Nephron progenitor cell (in vitro differentiated cells): ENCODE measurements at places on chromosomes 13 and 19.

GRCh38 chr19:33686262-33686661 lies 64.5 kb downstream of the CHST8 start:
- no peak for DNase-seq
- peaks cover 58% of the 10 kb centered on the region for H3K27me3 ChIP-seq
- H3K4me3 ChIP-seq: no peak overlapping the region

DNA sequence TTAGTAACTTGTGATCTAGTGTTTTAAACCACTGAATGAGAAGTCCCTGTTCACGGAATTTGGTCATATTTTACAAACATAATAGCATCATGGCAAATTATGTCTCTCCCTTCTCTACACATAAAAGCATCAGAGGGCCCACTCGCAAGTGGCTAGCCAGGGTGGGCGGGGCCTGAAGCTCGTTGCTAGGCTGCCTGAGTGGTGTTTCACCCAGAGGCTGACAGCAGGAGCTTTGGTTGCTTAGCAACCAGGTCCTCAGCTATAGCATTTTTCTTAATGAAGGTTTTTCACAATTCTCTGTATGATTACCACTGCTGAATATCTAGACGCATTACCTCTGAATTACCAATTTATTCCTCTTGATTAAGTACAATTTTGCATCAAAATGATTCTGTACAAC lies 126.5 kb downstream of the NALCN start:
- no peaks in the 10 kb centered on the region for H3K4me1 ChIP-seq
- no peak overlapping the region for H3K27ac ChIP-seq
- DNase-seq: peak; percentile 80
- no peak overlapping the region for H3K4me3 ChIP-seq
- H3K27me3 ChIP-seq: peaks cover 3% of the 10 kb centered on the region
- no peaks in the 10 kb centered on the region for H3K36me3 ChIP-seq

GRCh38 chr13:31756346-31756745 lies 17.0 kb downstream of the RXFP2 start:
- no peak for DNase-seq
- peaks cover 19% of the 10 kb centered on the region for H3K4me1 ChIP-seq
- H3K27me3 ChIP-seq: peaks cover 15% of the 10 kb centered on the region
- no peaks in the 10 kb centered on the region for H3K36me3 ChIP-seq

- no peak overlapping the region for H3K4me3 ChIP-seq
- H3K27me3 ChIP-seq: no peaks in the 10 kb centered on the region
- no peak for DNase-seq
These were observed 30.8 kb upstream of the RFC3 start for GRCh38 chr13:33787051-33787591.

- no peak overlapping the region for H3K4me3 ChIP-seq
- peaks cover 6% of the 10 kb centered on the region for H3K36me3 ChIP-seq
- peaks cover 13% of the 10 kb centered on the region for H3K4me1 ChIP-seq
- H3K27ac ChIP-seq: no peak overlapping the region
- peaks cover 35% of the 10 kb centered on the region for H3K27me3 ChIP-seq
These were observed 7.1 kb downstream of the ARHGAP45 start for GRCh38 chr19:1073956-1074517.

DNA sequence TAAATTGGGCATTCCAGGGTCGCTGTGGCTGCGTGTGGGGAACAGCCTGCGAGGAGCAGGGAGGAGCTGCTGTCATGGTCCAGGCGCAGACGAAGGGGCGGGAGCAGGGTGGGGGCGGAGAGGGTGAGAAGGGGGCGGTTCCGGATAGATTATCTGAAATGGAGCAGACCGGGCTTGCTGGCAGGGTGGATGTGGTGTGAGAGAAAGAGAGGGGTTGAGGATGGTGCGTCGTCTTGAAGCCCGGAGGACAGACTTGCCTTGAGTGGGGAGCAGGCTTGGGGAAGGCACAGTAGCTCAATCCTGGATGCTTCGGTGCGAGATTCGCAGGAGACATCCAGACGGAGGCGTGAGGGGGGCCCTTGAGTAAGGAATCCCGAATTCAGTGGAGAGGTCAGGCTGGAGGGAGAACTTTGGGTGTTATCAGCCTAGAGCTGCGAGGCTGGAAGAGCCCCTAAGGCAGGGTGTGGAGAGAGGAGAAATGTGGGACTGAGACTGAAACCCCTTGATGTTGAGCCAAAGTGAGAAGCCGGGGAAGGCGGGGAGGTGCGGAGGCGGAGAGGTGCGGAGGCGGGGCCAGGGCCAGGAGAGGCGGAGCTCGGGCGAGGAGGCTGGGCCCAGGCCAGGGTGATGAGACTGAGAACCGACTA lies 40.6 kb downstream of the DPF1 start:
- H3K4me3 ChIP-seq: peak overlapping the region; percentile 75
- H3K27ac ChIP-seq: peak overlapping the region; percentile 86
- H3K27me3 ChIP-seq: peaks cover 2% of the 10 kb centered on the region
- H3K4me1 ChIP-seq: peaks cover 43% of the 10 kb centered on the region
- peak; percentile 80 for DNase-seq

DNA sequence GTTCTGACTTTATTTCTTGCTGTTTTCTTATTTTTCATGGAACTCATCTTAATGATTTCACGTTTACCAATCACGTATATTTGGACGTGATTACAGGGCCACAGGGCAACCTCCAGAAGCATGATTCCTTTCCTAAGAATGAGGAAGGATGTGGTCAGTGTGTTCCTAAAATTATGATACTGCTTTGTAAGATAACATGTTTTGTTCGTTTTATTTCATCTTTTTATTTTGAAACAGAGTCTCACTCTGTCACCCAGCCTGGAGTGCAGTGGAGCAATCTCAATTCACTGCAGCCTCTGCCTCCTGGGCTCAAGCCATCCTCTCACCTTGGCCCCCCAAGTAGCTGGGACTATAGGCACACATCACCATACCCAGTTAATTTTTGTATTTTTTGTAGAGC lies 24.8 kb upstream of the LAIR1 start:
- peaks cover 59% of the 10 kb centered on the region for H3K27me3 ChIP-seq
- no peak overlapping the region for H3K27ac ChIP-seq
- no peak for DNase-seq
- no peak overlapping the region for H3K4me3 ChIP-seq

DNA sequence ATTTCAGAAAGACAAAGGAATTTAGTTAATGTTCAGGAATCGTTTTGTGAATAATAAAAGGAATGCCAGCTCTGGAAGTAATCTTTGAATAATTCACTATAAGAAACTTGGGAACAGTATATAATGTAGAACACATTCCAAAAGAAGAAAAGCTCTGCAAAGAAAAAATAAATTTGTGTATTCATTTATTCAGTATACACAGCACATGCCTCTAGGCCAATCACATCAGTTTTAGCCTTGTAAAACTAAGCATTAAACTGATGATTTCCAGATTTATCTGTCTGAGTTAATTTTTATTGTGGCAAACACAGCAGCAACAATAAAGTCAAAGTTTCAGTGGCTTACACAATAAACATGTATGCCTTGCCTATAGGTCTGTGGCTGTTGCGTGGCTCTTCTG lies 5.7 kb upstream of the RXFP2 start:
- DNase-seq: no peak
- H3K27me3 ChIP-seq: peaks cover 9% of the 10 kb centered on the region
- peaks cover 11% of the 10 kb centered on the region for H3K4me1 ChIP-seq
- H3K36me3 ChIP-seq: no peaks in the 10 kb centered on the region

DNA sequence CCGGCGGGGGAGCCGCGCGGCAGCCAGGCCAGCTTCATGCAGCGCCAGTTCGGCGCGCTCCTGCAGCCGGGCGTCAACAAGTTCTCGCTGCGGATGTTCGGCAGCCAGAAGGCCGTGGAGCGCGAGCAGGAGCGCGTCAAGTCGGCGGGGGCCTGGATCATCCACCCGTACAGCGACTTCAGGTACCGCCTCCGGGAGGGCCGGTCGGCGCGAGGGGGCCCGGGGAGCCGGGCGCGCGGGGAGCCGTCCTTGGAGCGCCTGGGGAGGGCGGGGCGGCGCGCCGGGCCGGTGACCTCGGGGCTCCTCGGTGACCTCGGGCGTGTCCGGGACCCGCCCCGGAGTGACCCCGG lies 690 bp downstream of the HCN2 start:
- H3K27ac ChIP-seq: no peak overlapping the region
- DNase-seq: peak; percentile 39
- no peaks in the 10 kb centered on the region for H3K4me1 ChIP-seq
- H3K4me3 ChIP-seq: no peak overlapping the region
- H3K36me3 ChIP-seq: no peaks in the 10 kb centered on the region

- peak overlapping the region; percentile 6 for H3K27ac ChIP-seq
- H3K27me3 ChIP-seq: peaks cover 12% of the 10 kb centered on the region
- H3K36me3 ChIP-seq: no peaks in the 10 kb centered on the region
These were observed 25.7 kb upstream of the LRCH1 start for GRCh38 chr13:46527237-46527636.

DNA sequence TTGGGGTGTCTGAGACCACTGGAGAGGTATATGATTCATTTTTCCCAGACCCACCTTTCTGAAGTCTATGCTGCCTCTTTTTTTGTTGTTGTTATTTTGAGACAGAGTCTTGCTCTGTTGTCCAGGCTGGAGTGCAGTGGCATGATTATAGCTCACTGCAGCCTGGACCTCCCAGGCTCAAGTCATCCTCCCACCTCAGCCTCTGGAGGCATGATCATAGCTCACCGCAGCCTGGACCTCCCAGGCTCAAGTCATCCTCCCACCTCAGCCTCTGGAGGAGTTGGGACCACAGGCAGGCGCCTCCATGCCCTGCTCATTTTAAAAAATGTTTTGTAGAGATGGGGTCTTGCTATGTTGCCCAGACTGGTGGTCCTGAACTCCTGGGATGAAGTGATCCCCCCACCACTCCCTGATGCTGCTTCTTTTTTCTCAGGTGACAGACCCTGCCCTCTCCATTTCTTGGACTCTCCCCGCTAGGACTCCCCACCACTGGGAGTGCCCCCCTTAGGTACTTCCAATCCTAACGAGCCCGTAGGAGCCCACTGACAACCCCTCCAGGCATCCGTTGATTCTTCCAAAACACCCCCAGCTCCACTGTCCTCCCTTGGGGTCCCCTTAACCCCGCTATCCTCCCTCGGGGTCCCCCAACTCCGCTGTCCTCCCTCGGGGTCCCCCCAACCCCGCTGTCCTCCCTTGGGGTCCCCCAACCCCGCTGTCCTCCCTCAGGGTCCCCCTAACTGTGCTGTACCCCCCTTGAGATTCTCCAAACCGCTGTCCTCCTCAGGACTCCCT lies 45.4 kb downstream of the ARHGEF18 start:
- no peaks in the 10 kb centered on the region for H3K36me3 ChIP-seq
- H3K27ac ChIP-seq: no peak overlapping the region
- peaks cover 21% of the 10 kb centered on the region for H3K27me3 ChIP-seq
- H3K4me1 ChIP-seq: peaks cover 26% of the 10 kb centered on the region

GRCh38 chr19:39481229-39481545 lies 549 bp downstream of the TIMM50 start:
- H3K27ac ChIP-seq: peak overlapping the region; percentile 96
- H3K27me3 ChIP-seq: peaks cover 7% of the 10 kb centered on the region
- H3K36me3 ChIP-seq: peaks cover 27% of the 10 kb centered on the region
- DNase-seq: no peak

GRCh38 chr19:35107545-35107944 lies 8.1 kb upstream of the FXYD3 start:
- H3K4me3 ChIP-seq: no peak overlapping the region
- H3K27ac ChIP-seq: no peak overlapping the region
- no peaks in the 10 kb centered on the region for H3K36me3 ChIP-seq
- peaks cover 27% of the 10 kb centered on the region for H3K4me1 ChIP-seq
- DNase-seq: no peak

DNA sequence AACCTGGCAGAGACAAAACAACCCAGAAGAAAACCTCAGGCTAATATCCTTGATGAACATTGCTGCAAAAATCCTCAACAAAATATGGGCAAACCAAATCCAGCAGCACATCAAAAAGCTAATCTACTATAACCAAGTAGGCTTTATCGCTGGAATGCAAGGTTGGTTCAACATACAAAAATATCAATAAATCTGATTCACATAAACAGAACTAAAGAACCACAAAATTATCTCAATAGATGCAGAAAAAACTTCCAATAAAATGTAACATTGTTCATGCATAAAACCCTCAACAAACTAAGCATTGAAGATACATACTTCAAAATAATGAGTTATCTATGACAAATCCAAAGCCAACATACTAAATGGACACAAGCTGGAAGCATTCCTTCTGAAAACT lies 8.8 kb downstream of the ZNF724 start:
- H3K27me3 ChIP-seq: peaks cover 8% of the 10 kb centered on the region
- H3K4me3 ChIP-seq: no peak overlapping the region
- no peaks in the 10 kb centered on the region for H3K4me1 ChIP-seq

- peaks cover 72% of the 10 kb centered on the region for H3K4me1 ChIP-seq
- peak overlapping the region; percentile 98 for H3K27ac ChIP-seq
- no peak for DNase-seq
- no peaks in the 10 kb centered on the region for H3K36me3 ChIP-seq
- H3K4me3 ChIP-seq: peak overlapping the region; percentile 97
These were observed 964 bp downstream of the PAK4 start for GRCh38 chr19:39126312-39127187.

- peaks cover 4% of the 10 kb centered on the region for H3K27me3 ChIP-seq
- peak overlapping the region; percentile 97 for H3K4me3 ChIP-seq
- H3K36me3 ChIP-seq: no peaks in the 10 kb centered on the region
These were observed 1.3 kb downstream of the UBL3 start for GRCh38 chr13:29849071-29849631.

DNA sequence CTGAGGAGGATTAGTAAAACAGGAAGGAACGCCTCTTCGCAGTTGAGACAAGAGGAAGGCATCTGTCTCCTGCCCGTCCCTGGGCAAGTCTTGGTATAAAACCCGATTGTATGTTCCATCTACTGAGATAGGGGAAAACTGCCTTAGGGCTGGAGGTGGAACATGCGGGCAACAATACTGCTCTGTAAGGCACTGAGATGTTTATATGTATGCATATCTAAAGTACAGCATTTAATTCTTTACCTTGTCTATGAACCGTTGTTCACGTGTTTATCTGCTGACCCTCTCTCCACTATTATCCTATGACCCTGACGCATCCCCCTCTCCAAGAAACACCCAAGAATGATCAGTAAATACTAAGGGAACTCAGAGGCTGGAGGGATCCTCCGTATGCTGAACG lies 722 bp upstream of the TIMM50 start:
- DNase-seq: no peak
- H3K4me1 ChIP-seq: peaks cover 36% of the 10 kb centered on the region
- H3K36me3 ChIP-seq: peaks cover 29% of the 10 kb centered on the region
- H3K27ac ChIP-seq: peak overlapping the region; percentile 73
- peaks cover 7% of the 10 kb centered on the region for H3K27me3 ChIP-seq
- H3K4me3 ChIP-seq: peak overlapping the region; percentile 96

- H3K4me3 ChIP-seq: no peak overlapping the region
- no peaks in the 10 kb centered on the region for H3K36me3 ChIP-seq
- H3K4me1 ChIP-seq: no peaks in the 10 kb centered on the region
- no peak overlapping the region for H3K27ac ChIP-seq
- H3K27me3 ChIP-seq: peaks cover 6% of the 10 kb centered on the region
These were observed 19.2 kb downstream of the CEACAM6 start for GRCh38 chr19:41774515-41774980.

- H3K27ac ChIP-seq: no peak overlapping the region
- peak overlapping the region; percentile 44 for H3K4me3 ChIP-seq
- H3K27me3 ChIP-seq: peaks cover 17% of the 10 kb centered on the region
- H3K4me1 ChIP-seq: peaks cover 45% of the 10 kb centered on the region
- DNase-seq: no peak
- peaks cover 5% of the 10 kb centered on the region for H3K36me3 ChIP-seq
These were observed 1.9 kb downstream of the PCP2 start for GRCh38 chr19:7631577-7631976.

GRCh38 chr13:78376033-78376432 lies 227.3 kb downstream of the POU4F1 start:
- no peaks in the 10 kb centered on the region for H3K27me3 ChIP-seq
- DNase-seq: no peak
- no peaks in the 10 kb centered on the region for H3K36me3 ChIP-seq
- no peak overlapping the region for H3K27ac ChIP-seq
- no peak overlapping the region for H3K4me3 ChIP-seq

- peaks cover 72% of the 10 kb centered on the region for H3K4me1 ChIP-seq
- peak; percentile 89 for DNase-seq
- peak overlapping the region; percentile 100 for H3K27ac ChIP-seq
- peaks cover 28% of the 10 kb centered on the region for H3K36me3 ChIP-seq
- peak overlapping the region; percentile 92 for H3K4me3 ChIP-seq
- peaks cover 6% of the 10 kb centered on the region for H3K27me3 ChIP-seq
These were observed 2.6 kb upstream of the SPACA6 start for GRCh38 chr19:51690454-51691073.
